ENCODE measurements at places on chromosomes 6 and 20.

- DNase-seq, result no peak
Observed at GRCh38 chr20:43942201-43942590, 27.5 kb downstream of the TOX2 start.

- DNase-seq, result no peak
Observed at GRCh38 chr6:106530502-106530901, 98.8 kb downstream of the RTN4IP1 start.

DNA sequence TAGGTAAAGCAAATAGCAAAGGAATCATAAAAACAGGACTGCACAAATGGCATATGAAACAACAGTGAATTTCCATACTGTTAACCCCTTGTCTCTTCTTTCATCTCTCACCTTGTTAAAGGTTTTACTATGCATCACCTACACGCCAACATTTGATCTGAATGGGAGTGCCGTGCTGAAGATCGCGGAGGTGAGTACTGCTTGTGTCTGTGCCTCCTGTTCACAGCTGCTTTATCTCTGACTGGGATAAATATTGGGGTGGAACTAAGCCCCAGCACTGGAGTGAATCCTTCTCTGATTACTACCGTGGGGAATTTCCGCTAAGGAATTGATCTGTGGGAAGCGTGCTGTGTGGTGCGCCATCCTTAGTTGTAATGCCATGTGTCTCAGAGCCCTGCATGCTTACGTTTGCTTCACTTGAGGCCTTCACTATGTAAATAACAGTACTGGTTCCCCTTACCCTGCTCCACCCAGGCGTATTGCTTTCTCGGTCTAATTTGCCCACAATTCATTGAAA lies 11.4 kb upstream of the PBOV1 start:
- DNase-seq, result no peak

DNA sequence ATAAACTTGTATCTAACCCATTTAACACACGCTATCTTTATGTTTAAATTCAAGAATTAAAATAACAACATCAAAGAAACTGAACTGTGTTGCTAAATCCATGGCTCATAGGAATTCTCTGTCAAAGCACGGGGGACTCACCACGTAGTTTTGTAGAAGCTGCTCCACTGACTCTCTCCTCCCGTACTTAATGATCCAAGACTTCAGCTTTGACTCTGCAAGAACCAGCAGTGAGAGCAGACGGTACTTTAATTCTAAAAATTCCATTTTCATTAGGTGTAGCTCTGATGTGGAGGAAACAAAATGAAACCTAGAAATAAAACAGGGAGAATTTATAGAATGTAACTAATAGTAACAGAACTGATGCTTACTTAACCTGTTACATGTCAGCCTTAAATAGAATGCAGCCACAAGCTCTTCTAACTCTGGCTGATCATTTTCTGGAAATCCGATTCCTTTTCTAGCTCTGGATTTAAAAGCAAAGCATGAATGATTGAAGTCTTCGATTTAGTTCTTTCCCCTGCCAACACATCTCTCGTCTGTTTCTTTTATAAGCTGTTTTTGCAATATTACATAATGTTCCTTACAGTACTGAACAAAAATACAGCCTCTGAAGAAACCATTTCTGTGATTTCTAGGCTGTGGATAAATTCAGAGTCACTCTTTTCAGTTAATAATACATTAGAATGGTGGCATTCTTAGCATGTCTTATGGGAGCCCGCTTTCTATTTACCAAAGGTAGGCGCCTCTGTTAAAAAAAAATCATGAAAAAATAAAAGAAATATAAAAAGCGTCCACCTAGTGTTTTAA lies 165.5 kb downstream of the SYNE1 start:
- no peak for DNase-seq

GRCh38 chr6:35019831-35020230 lies 121.3 kb downstream of the TCP11 start:
- no peak for DNase-seq

- no peak for DNase-seq
Observed at GRCh38 chr20:58544286-58544685, 29.1 kb upstream of the APCDD1L start.

GRCh38 chr20:54347166-54347833 lies 128.1 kb upstream of the DOK5 start:
- DNase-seq, result no peak

- DNase-seq, result no peak
Observed at GRCh38 chr20:45289942-45290676, 16.5 kb upstream of the RBPJL start.

GRCh38 chr20:49171909-49172308 lies 16.2 kb downstream of the STAU1 start:
- DNase-seq, result no peak

DNA sequence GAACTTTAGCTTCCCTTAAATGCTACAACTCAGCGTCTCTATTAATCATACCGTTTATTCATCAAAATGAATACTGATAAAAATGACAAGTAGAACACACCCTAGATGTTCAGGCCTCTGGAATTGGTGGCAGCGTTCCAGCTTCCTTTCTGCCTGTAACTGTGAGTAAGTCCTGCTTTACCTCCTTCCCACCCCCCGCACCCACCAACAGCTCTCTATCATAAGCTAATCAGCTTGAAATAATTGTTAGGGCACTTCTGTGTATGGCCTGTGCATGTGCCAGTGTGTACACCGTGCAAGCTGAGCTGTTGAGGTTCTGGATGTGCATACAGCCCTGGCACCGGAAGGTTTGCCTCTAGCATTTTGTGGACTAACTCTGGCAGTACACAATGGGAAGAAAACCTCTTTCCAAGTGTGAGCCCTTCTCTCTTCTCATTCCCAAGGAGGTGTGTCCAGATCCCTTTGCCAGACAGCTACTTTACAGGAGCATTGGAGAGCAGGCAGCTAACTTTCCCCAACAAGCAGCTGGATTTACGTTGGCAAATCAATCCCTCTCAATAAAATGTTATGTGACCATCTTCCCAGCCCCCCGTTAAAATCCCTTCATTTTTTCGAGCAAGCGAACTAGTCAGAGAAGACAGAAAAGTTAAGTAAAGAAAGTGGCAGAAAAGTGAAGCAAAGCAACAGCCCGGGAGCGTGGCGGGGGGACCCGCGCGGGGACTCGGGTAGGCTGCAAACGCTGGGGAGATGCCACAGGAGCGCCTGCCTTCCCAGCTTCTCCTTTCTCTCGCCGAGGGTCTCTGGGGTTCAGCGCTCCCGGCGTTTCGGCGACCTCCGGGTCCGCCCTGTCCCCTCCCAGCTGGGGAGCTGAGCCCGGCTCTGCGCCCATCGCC lies 803 bp upstream of the ADGRG6 start:
- peak; percentile 2 for DNase-seq

DNA sequence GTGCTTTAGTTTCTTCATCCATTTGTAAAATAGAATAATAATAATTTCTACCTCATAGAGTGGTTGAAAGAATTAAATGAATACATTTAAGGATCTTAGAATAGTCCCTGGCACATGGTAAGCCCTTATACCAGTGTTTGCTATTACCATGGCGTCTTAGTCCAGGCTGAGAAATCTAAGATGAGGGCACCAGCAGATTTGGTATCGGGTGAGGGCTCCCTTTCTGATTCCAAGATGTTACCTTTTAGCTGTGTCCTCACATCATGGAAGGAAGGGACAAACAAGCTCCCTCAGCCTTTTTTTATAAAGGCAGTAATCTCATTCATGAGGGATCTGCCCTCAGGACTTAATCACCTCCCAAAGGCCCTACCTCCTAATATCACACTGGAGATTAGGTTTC lies 123.9 kb upstream of the FOXO3 start:
- DNase-seq, result no peak

DNA sequence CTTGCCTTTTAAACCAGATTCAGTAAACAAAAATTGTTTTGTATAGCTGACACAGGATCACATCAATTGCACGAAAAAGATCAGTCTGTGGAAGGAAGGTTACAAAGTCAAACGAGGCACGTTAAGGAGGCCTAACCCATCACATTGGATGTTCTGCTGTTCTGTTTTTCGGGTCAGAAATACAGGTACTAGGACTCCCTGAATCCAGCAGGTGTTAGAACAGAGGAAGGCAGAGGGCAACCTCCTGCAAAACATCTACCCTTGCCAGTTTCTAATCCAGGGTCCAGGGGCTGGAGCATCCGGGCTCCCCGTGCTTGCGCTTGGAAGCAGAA lies 64.6 kb downstream of the PLG start:
- no peak for DNase-seq

DNA sequence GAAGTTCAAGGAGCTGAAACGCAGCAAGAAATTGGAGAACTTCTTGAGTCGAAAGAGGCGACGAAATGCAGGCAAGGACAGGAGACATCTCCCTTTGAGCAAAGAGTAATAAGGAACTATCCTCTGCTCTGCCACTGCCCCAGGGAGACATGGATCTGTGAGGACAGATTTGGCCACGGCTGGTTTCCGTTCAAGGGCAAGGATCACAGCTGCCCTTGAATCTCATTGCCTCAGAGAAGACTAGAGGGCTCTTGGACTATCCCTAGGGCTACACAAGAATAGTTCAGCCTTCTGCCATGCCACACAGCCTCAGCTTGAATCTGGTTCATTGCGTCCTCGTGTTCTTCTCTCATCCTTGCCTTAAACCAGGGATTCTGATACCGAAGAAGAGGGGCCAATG lies 7.7 kb downstream of the RRP36 start:
- DNase-seq, result no peak

DNA sequence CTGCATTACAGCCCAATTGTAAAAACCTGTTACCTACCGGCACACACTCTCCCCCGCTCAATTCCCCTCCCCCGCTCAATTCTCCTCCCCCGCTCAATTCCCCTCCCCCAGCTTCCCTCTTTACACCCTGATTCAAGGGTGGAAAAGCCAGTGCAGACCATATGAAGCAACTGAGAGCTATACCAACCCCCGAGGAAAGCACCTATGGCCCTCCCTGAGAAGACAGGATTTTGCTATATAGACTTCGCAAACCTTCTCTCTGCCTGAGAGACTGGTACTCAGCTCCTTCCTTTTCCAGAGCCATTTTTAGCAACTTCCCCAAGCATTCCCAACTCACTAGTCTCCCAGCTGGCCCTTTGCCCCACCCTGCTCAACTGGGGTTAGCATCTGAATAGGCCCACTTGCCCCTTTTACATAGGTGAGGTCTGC lies 7.6 kb downstream of the GNAS-AS1 start:
- no peak for DNase-seq

GRCh38 chr6:134187751-134188150 lies 130.2 kb downstream of the SGK1 start:
- DNase-seq, result no peak

Data from stimulated activated CD4-positive, alpha-beta T cell treated with anti-CD3 and anti-CD28 coated beads, Interleukin-1b, Interleukin-23, amount 100 ng/mL, for 4 hours (primary cell).